Vagina (tissue), 2 donors: ENCODE measurements at places on chromosomes 7 and 10.
A peak's percentile ranks its signal among the peaks of the same experiment; 100 is the strongest.

DNA sequence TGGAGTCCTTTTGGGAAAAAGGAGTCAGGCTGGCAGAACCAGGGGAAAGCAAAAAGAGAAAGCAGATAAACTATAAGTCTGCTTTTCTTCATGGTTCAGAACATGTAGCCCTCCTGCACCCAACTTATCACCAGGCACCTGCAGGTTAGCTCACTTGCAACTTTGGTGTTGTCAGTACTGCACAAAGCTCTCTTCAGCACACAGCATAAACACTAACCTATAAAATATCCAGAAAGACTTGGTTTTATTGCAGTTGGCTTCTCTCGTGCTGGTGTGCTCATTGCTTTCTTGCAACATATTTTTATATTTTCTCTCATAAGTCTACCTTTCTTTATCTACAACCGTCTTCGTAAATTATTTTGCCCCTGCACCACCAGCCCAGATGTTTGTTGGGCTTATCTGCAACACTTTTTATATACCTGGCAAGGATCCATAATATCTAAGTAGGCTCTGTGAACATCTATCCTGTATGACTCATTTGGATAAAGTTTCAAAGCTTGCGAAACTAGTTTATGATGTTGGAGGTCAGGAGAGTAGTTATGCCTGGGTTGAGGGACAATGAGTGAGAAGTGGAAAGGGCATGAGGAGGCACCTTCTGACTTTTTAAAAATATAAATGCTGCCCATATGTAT is 164.6 kb downstream of the ANKRD30A start:
- no peak for DNase-seq

- DNase-seq = no peak
Observed at GRCh38 chr7:121302214-121302745, 26.5 kb upstream of the WNT16 start.

GRCh38 chr7:66100408-66101050 is 14.1 kb upstream of the CRCP start:
- no peak for DNase-seq

GRCh38 chr7:131583430-131583829 is 27.0 kb upstream of the PODXL start:
- no peak for DNase-seq

DNA sequence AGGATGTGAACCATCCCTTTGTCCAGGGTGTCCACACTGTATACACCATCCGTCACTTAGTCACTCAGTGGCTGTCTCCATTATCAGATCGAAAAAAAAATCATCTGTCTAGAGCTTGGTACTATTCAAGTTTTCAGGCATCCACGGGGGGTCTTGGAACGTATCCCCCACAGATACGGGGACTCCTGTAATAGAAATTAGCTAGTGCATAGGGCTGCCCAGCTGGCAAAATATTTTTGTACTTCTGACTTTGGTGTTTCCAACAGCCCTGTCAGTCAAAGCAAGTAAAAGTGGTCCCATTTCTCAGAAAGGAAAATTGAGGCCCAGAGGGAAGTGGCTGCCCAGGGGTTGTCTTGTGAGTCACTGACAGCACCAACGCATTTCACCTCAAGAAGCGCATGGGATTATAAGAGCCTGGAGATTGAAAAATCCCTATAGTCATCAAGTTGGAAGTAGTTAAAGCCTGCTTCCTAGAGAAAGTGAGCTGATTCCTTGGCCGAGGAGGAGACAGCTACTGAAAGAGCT is 52.1 kb upstream of the SLC29A3 start:
- DNase-seq = no peak

- DNase-seq = no peak
Observed at GRCh38 chr10:17343118-17343517, 111.3 kb downstream of the ST8SIA6 start.

DNA sequence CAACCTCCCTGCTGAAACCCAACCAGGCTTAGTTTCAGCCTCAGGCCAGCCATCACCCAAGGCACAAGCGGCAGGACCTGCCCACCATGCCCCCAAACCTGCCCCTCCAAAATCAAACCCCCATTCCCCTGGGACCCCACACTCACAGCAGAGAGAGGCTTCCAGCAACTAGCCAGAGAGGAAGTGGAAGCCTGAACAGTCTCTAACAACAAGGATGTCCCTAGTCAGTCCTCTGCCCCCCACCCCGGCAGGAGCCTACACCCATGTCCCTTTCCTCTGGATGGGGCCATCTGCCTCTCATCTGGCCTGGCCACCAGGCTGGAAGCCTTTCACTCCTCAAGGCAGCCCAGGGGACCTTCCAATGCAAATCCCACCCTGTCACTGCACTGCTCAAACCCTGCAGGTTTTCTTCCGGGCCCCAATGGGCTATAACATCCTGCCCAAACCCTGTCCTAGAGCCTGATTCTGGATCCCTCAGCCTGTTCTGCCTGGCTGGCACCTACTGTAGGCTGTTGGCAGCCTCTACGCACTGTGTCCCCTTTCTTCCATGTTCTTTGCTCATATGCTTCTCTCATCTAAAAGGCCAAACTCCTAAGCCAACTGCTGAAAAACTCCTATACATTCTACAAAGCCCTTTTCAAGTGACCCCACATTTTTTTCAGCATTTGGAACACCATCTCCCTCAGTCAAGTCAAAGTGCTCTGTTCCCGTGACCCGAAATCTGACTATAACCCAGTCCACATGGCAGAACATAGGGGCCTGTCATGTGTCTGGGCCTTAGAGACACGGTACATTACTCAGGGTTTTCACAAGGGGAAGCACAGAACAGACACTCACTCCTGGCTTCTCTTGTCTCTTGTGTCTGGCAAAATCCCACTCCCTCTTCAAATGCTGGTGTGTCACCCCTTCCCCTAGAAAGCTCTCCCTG is 253.3 kb downstream of the TNS3 start:
- peak; percentile 76 for DNase-seq

DNA sequence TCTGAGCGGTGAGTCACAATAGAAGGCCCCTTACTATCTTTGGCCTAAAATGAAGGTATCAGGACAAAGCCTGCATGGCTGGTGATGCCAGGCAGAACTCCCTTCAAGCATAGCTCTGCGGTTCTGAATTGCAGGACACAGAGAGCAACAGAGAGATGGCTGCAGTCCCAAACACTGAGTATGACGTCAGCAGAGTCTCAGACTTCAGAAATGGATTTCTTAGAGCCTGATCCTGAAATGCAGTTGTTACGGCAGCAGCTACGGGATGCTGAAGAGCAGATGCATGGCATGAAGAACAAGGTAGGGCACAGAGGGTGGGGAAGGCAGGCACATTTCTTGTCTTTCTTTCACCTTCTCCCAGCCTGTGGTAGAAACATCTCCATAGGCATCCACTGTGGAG is 13.5 kb downstream of the CCDC136 start:
- DNase-seq = no peak
